ENCODE measurements at places on chromosomes 7 and 10.

DNA sequence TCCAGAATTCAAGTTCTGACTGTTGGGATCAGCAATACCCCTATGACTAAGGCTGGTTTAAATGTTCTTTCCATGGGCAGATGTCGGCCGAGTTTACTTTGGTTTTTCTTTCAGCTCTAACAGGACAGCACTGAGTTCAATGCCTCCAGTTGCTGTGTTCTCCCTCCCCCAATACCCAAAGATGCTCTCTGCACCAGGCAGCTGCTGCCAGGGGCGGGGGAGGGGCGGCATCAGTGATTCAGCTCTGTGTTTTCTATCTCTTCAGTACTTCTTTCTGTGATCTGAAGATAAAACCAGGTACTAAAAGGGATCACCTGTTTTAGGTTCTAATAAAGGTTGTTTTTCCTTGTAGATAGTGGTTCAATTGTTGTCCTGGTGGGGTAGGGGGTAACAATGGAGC is 576.7 kb upstream of the POT1 start:
- DNase-seq = no peak

DNA sequence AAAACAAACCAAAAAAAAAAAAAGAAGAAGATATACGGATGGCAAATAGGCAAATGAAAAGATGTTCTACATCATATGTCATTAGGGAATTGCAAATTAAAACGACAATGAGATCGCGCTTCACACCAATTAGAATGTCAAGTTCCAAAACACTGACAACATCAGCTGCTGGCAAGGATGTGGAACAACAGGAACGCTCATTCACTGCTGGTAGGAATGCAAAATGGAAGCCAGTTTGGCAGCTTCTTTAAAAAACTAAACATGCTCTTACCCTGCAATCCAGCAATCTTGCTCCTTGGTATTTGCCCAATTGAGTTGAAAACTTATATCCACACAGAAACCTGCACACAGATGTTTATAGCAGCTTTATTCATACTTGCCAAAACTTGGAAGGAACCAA is 34.8 kb downstream of the CALML5 start:
- DNase-seq = no peak

DNA sequence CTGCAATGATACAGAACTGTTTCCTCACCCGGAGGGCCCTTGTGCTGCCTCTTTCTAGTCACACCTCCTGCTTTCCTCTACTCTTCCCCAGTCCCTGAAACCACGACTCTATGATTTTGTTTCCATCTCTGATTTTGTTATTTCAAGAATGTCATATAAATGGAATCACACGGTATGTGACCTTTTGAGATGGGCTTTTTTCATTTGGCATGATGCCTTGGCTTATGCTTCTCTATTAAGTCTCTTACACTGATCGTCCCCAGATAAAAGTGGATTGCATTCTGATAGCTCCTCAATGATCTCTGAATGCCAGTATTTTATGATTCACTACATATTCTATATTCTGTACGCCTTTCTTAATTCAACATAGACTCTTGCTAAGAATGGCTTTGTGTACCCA is 78.2 kb downstream of the GALNT11 start:
- no peak for DNase-seq

- DNase-seq = no peak
Observed at GRCh38 chr7:73850781-73851207, 8.5 kb upstream of the METTL27 start.

DNA sequence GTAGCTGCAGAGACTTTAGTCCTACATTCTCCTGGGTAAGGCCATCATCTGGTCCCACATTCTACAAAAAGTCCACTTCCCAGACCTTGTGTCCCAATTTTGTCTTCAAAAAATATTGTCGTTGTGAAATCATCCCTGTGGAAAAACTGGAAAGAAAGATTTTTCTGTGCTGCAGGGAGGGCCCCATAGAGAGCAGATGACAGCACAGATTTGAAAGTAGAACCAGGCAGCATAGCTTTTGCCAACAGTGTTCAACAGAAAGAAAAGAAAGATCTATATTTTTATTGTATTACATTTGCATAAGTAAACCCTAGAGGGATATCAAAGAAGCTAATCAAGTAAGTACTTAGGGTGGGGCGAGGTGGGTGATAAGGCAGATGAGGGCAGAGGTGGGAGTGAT is 48.3 kb upstream of the C1GALT1 start:
- DNase-seq = no peak

- DNase-seq = no peak
Observed at GRCh38 chr7:39073432-39073831, 95.7 kb downstream of the POU6F2 start.

DNA sequence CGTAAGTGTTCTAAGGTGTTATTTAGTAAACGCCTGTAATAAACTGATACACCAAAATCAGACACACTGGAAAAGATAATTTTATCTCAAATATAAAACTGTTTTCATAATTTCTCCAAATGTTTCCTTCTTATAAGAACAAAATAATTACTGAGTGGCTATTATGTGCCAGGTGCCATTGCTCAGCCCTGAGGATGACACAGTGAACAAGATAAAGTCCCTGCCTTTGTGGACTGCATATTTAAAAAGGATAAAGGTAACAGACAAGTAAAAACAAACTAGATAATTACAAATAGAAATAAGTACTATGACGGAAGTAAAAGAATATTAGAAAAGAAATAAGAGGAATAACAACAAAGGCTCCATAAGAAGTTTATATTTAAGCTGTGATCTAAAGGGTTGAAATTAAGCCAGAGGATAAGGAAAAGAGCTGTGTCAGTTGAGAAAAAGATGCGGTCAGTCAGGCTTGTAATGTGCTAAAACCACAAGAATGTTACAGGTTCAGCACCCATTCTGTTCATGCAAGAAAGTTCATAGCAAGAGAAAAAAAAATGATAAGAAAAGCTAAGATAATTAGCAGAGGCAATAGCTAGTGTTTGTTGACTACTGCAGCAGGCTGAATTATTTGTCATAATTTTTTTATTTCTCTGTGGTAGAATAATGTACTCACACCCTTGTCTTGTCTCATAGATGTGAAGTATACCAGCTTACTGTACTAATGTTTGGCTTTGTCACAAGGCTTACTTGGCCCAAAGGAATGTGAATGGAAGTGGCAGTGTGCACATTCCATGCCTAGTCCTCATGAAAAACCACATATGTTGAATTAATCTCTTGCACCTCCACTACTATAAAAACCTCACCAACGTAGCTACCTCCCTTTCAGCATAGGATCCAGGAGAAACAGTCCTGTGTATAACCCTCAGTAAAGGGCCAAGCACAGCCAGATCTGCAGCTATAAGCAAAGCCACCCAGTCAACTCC is 75.1 kb downstream of the CRPPA start:
- DNase-seq = no peak

DNA sequence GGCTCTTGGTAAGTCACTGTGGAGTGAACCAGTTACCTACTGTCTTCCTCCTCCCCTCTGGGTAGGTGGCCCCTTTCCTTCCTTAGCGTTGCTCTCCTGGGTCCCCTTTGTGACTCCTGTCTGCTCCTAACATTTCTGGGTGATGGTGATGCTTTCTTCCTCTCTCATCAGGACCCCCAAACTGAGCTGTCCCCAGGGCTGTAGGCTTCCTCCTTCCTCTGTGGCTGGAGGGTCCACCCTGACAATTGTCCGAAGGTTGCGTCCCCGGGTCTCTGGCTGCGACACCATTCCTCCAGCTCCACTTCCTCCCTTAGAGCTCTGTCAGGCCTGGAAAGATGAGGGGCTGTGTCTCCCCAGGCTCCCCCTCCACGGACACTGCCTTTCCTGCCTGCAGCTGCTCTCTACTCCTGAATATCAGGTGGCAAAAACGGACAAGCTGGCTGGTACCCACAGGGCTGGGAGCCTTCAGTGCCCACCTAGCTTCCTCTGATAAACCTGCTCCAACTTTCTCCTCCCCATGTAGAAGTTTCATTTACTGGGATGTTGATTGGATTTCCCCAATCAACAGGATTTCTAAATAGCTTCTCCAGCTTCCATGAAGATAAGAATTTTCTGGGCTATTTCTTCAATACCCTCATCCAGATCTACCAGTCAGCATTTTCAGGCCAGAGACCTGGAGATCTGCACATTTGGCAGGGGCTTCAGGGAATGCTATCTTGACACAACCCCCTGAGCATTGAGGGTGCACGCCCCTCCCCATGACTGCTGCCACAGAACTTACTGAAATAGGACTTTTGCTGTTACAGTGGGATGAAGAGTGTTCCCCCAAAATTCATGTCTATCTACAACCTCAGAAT is 506.5 kb downstream of the TCERG1L start:
- DNase-seq = no peak

DNA sequence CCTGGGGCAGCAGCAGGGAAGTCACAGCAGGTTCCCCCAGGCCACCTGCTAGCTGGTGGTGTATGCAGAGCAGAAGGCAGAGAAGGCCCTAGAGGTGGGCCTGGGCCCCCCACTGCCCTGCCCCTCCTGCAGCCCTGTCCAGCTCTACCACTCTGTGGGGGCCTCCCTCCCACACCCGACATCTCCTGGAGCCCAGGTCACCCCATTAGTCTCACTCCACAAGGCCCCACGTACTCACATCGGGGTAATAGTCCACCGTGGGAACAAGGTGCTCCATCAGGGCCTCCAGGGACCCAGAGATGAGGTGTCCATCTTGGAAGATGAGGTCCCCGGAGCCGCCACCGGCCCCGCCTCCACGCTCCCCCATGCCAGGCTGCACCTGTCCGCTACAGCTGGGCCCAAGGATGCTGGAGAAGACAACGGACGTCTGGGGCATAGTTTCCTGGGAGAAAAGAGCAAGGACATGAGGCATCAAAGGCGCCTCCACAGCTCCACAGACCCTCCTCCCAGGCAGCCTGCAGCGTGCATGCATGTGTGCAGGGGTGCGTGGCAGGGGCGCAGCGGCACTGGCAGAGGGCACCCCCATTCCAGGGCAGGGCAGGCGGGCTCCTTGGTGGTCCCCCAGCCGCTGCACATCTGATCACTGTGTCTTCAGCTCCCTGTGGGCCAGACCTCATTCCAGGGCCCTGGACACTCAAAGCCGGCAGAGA is 61.0 kb downstream of the RASGEF1A start:
- DNase-seq = no peak

DNA sequence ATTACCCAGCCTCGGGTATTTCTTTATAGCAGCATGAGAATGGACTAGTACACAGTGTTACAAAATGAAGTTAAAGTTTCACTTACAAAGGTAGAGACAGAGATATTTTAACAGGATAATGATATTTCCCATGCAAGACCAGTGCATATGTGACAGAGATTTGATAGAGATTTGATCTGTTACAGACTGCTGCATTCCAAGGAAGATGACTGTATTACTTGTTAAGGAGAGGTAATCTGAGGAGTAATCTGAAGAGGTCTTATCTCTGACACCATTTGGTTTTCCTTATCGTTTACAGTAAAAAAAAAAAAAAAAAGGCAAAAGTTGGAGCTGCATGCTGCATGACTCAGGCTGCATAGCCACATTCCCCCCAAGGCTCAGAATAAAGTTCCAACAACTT is 289.6 kb downstream of the POM121L12 start:
- no peak for DNase-seq

- DNase-seq = no peak
Observed at GRCh38 chr7:137850571-137850970, 3.8 kb upstream of the DGKI start.

DNA sequence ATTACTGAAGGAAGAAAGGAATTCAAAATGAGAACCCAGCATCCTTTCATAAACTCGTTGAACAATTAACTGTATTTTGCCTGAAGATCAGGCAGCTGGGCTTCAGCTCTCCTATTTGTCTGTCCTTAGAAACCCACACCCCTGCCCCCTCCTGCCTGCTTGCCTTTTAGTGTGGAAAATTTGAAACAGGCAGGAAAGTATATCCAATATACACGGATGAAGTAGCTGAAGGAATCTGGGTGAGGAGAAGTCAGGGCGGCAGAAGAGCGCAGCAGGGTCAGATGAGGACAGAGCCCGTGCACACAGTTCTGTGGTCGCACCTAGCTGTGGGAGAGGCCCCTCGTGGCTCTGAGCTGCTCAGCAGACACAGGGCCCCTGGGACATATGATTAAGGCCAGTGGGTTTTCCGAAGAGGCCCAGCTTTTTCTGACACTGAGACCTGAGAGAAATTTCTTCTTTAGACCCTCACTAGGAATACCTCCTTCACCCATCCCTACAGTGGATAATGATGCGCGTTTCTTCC is 87.9 kb downstream of the ACTR3B start:
- no peak for DNase-seq

- no peak for DNase-seq
Observed at GRCh38 chr7:84533182-84533581, 338.6 kb upstream of the SEMA3A start.

GRCh38 chr7:96354881-96355280 is 33.0 kb upstream of the SLC25A13 start:
- DNase-seq = no peak

DNA sequence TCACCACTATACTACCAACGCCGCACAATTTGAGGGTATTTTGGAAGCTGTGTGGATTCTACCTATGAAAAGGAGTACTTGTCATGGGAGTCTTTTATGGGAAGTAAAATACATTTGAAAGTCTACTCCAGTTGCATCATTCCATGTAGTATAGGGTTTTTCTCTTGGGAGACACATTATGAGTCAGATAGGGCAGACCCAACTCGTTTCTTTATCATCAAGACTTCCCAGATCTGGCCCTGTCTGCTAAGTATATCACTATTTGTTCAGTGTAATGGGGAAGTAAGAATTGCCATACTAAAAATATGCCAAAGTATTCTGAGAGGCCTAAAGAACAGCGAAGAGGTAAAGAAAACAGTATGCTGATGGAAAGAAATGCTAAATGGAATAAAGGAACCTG is 144.2 kb downstream of the SPAG6 start:
- DNase-seq = peak; percentile 36

DNA sequence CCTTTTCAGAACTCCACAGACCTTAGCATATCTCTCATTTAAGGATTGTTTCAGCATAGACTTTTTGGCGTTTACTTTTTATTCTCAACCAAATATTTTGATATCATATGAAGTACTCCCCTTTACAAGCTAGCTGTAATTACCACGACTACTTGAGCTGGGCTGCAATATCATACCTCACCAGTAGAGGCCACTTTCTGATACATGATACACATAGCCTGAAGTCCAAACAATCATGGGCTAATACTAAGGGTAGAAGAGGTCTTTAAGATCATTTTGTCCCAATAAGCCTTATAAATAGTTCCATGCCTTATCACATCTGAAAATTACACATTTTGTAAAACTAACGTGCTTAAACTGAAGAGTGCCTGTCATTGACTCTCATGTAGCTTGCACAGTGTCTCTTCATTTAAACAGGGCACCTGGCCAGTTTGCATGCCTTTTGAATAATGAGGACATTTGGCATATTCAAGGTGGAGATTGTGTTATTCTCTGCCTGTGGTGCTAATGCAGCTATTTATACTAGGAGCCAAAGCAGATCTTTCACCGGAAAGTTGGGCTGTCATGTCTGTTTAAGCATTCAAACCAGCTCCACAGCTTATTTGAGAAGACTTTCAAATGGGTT is 403.7 kb upstream of the ZMIZ1 start:
- no peak for DNase-seq

DNA sequence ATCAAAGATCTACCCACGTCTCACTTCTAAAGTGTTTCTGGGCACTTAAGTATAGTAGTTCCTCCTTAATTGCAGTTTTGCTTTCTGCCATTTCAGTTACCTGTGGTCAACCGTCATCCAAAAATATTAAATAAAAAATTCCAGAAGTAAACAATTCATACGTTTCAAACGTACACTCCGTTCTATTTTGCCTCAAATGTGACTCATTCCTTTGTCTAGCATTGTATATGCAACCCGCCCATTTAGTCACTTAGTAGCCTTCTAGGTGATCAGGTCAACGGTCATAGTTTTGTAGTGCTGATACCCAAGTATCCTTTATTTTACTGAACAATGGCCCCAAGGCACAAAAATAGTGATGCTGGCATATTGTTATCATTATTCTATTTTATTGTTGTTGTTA is 33.8 kb downstream of the HGF start:
- no peak for DNase-seq

- no peak for DNase-seq
Observed at GRCh38 chr10:103676058-103676785, 179.2 kb downstream of the SH3PXD2A start.
